Activated CD4-positive, alpha-beta T cell treated with anti-CD3 and anti-CD28 coated beads, Interleukin-2, amount 50 U/mL, for 24 hours (primary cell): ENCODE measurements at places on chromosomes 6 and 20.
A peak's percentile ranks its signal among the peaks of the same experiment; 100 is the strongest.

GRCh38 chr6:99330159-99330558, 19.3 kb downstream of the FAXC start:
- DNase-seq: peak; percentile 58

DNA sequence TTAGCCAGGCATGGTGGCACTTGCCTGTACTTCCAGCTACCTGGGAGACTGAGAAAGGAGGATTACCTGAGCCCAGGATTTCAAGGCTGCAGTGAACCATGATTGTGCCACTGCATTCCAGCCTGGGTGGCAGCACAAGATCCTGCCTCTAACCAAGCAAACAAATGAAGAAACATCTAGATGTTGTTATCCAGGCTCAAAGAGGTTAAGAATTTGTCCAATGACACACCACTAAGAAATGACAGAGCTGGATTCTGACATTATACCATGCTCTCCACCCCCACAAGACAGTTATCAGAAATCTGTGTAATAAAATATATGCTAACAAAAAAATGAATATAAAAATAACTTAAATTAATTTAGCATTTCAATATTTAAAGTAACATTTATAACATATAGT, 925.5 kb upstream of the SLC35B3 start:
- no peak for DNase-seq

DNA sequence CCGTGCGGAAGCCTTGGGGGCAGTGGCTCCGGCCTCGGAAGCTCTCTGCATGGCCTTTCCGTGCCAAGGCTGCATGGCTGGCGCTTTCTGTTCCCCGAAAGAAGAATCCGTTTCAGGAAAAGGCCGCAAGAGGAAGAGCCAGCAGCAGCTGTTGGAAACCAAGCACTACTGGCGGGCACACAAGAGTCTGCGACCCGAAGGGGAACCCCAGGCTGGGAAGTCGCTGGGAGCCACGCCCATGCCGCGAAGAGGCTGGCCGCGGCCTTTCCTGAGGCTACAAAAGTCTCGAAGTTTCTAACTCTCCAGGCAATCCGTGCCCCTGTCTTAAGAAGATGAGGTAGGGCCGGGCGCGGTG, at the start of gene CGAS:
TSS of gene CGAS (minus strand) at position 191 of the 355 bp plus-strand sequence. CDS start at position 75, 116 bp downstream.
- DNase-seq: peak; percentile 69

- no peak for DNase-seq
Observed at GRCh38 chr20:19935842-19936241, 81.3 kb upstream of the NAA20 start.

DNA sequence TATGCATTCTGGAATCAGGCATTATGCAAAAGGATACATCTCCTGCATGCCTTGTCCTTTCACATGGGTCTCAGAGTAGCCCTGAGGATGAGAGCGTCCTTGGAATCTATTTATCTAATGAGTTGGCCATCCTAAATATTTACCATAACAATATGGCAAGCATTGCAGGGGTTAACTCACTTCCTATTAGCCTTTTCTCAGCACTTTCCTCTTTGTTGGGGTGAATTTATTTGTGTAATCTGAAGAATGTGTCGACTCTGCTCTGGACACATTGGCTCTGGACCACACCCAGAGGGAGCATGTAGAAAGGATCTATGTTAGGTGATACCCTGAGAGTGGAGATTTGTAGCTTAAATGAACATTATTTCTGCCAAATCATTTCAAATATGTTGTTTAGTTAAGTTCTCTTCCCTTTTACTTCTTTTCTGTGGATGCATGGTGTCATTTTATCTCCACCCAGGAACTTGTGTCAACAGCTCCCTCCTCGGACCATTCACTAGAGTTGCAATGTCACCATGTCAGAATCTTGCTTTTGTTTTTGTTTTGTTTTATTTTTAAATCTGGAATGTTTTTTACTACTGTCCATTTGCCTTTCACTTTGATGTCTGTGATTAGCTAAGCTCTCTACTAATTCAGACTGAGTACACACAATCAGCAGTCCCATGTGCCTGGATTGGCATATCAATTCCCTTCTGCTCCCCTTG, 757.0 kb upstream of the MMS22L start:
- no peak for DNase-seq

GRCh38 chr6:107202876-107203468, 87.7 kb upstream of the BEND3 start:
- DNase-seq: no peak

- DNase-seq: no peak
Observed at GRCh38 chr6:85157311-85157710, 292.6 kb upstream of the NT5E start.

- DNase-seq: no peak
Observed at GRCh38 chr6:142015011-142015410, 117.7 kb upstream of the GJE1 start.

GRCh38 chr20:8153281-8153908, 21.3 kb downstream of the PLCB1 start:
- no peak for DNase-seq

DNA sequence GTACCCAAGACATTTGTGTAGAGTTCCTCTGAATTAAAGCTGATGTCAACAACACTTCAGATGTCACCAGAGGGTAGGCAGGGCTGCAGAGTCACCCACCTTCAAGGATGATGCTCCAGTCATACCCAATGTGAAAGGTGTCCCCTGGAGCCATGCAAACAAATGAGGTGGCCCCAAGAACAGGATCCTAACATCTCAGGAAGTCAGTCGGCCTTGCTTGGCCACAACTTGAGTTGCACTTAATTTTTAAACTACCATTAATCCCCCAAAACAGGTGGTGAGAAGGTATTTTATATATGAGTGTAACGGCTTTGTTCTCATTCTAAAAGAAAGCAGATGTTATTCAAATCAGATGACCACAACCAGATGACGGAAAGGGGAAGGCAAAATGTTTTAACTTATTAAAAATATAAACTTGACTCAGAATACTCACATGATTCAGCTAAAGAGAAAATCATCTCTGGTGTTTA, 21.1 kb upstream of the SERPINB1 start:
- no peak for DNase-seq

- no peak for DNase-seq
Observed at GRCh38 chr20:41165001-41165882, 27.9 kb downstream of the PLCG1 start.

DNA sequence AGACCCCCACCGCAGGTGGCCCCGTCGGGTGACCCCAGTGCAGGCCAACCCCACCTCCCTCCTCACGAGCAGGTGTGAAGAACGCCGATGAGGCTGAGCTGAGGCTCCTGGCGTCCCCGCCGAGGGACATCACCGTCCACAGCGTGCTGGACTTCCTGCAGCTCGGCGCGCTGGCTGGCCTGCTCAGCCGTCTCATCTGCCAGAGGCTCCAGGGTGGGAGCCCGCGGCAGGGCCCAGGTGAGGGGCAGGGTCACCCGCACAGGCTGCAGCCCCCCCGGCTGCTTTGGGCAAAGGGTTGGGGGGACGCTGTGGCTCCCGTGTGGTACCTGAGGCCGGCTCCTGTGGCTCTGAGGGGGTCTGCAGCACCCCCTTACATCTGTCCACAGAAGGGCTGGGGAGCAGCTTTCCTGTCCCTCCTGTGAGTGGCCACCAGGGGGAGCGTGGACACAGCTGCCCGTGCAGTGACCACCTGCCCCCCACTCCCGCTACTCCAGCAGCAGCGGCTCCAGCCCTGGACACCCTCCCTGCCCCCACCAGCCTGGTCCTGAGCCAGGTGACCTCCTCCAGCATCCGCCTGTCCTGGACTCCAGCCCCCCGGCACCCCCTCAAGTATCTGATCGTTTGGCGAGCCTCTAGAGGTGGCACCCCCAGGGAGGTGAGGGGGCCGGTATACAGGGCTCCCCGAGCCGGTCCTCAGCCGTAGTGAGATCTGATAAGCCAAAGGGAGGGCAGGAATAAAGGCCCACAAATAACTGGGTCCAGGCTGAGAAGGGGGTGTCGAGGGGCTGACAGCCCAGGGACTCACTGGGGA, 16.5 kb downstream of the COL20A1 start:
- no peak for DNase-seq

DNA sequence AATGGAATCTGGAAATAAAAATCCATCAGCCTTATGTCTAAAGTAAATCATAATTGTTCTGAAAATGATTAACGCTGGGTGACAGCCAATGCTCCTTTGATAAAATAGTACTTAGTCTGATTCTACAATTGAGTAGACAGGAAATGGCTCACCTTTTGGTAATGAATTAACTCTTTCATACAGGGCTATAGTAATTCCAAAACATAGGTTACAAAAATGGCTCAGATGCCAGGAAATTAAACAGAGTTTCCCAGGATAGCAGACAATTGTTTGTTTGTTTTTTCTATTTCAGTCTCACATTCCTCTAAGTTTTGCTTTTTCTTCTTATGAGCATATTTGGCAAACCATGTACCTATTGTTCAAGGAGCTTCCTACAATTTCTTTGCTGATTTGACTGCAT, 257.2 kb upstream of the EPHA7 start:
- no peak for DNase-seq

- no peak for DNase-seq
Observed at GRCh38 chr6:158629367-158630221, 14.9 kb downstream of the DYNLT1 start.

DNA sequence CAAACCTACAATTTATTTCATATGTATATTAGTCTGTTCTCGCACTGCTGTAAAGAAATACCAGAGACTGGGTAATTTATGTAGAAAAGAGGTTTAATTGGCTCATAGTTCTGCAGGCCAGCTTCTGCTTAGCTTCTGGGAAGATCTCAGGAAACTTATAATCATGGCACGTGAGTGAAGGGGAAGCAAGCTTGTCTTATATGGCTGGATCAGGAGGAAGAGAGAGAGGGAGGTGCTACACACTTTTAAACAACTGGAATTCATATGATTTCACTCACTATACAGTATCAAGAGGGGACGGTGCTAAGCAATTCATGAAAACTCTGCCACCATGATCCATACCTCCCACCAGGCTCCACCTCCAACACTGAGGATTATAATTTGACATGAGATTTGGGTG, 29.9 kb downstream of the PHACTR2 start:
- no peak for DNase-seq

GRCh38 chr6:157239671-157240058, 83.7 kb downstream of the TMEM242 start:
- DNase-seq: no peak

DNA sequence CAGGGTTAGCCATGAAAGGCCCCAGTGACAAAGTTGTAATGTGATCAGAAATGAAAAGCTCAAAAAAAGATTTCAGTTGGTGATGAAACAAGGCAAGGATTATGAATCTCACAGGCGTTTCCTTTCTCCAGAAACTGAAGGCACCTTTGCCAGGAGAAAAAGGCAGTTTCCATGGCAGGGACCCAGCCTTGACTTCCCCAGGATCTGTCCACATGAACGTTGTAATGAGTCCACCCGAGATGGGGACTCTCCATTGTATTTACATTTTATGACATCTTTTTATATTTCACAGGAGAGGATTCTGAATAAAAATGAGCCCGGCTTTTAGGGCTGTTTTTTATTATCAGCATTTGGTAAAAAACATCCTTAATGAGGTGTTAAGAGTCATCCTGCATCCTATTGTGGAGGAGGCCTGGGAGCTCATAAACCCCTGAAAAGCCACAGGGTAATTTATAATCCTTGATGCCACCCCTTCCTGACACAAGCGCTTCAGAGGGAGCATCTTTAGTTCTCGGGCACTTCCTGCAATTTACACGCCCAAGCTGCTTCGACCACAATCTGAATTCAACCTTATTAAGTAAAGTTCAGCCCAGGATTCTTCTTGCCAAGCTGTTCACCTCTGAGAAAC, 74.1 kb upstream of the SALL4 start:
- DNase-seq: no peak

DNA sequence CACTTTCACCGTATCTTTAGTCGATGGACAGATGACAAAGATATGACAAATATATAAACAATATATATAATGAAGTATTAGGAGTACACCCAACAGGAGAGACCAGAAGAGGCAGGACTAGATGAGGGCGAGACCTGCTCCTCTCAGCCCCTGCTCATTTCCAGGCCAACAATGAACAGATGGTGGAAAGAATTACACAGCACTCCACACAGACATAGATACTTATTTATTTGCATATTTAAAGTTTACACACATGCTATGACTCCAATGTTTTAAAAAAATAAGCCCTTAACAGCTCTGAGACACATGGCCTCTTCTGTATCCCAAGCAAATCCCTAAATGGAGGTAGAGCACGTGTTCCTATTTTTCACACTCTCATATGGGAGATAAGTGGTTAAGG, 10.4 kb downstream of the FAM210B start:
- no peak for DNase-seq

DNA sequence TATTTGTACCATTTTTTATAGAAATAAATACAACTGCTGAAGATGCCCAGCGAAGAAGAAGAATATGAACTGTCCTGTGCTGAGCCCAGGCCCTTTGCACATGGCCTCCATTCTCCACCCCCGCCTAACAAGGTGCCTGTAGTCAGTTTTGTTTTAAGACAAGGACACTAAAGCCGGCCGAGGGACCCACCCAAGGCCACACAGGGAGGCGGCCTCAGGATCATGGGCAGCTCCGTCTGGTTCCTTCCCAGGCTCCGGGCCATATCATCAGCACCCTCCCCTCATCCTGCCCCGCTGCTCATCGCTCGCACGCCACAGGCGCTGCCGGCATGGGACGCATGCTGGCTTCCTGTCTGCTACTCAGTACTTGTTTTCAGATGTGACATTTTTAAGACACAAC, 21.3 kb downstream of the PSMG4 start:
- no peak for DNase-seq

DNA sequence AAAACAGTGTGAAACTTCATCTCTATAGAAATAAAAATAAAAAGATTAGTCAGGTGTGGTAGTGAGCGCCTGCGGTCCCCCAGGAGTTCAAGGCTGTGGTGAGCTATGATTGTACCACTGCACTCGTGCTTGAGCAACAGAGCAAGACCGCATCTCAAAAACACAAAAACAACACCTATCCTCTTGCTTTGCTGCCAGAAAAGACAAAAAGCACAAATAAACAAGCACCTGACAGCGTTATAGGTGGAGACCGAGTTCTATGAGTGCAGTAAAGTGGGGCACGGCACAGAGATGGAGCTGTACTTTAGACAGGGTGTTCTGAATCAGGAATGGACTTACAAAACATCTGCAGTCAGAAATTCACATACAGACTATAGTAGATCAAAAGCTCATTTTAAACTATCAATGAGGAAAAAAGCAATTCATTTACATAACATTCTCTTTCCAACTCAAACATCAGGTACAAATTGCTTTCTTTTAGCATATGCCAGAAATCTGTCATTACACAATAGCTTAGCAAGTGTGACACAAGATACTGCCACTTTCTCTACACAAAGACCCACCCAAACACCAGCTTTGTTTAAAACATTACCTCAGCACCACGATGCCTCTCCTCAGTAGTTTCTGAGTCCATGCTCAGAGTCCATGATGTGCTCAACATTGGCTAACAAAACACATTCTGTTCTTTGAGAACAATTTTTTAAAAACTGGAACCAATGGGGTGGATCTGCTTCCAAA, 10.1 kb downstream of the EZR start:
- DNase-seq: no peak

DNA sequence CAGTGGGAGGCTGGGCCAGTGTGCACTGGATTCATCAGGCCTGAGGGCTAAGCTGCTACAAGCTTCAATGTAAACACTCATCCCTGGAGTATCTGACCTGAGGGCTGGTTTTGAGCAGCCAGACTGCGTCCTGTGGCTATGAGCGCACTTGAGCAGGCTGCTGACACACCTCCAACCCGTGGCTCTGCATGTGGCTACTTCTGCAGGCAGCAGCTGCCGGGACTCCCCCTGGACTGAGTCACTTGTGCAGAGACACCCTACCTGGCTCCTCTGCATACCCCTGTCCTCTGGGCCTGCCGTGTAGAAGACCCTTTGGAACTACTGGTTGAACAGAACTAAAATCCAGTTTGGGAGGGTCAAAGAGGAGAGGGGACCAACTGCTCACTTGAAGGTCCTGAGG, 172.0 kb downstream of the SCP2D1 start:
- DNase-seq: no peak

- no peak for DNase-seq
Observed at GRCh38 chr6:53124131-53124800, 24.4 kb downstream of the GCM1 start.
